A549 (cell line): ENCODE measurements at places on chromosomes 6 and 20. TPM values are rescaled to one million over a fixed set of nuclear protein-coding genes. Genes with fewer than 3 reads are reported as not detected.

GRCh38 chr6:158064725-158065251, 83.1 kb downstream of the SYNJ2 start:
- DNase-seq: no peak

The CFB gene
- 2.7 to 4.9 TPM (median 4.4 TPM) in 3 replicates for polyA plus RNA-seq

GRCh38 chr6:158996856-158997255, 3.1 kb downstream of the RSPH3 start:
- no peak for DNase-seq

GRCh38 chr6:113616701-113617274, 240.4 kb upstream of the MARCKS start:
- DNase-seq: no peak

DNA sequence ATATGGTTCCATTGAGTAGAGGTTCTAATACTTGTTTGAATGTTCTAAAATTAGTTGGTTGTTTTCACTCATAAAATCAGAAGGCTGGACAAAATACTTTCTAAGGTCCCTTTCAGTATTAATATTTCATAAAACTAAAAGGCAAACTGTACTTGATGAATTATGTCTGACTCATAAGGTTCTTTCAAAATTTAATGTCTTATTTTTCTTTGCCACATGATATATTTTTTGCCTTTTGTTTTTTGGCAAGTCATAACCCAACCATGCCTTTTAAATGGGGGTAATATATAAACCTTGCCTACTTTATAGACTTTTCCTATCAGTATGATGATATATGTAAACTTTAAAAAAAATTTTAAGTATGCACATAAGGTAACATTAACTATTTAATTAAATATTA, 244.7 kb downstream of the PTPRK start:
- DNase-seq: no peak

GRCh38 chr20:35972462-35972861, 4.1 kb downstream of the CNBD2 start:
- DNase-seq: no peak
